Mucosa of gallbladder (tissue), 1 donor: ENCODE measurements at places on chromosomes 13 and 19.

- DNase-seq: peak; percentile 39
These were observed 91.4 kb upstream of the CACNA1A start for GRCh38 chr19:13597640-13598039.

DNA sequence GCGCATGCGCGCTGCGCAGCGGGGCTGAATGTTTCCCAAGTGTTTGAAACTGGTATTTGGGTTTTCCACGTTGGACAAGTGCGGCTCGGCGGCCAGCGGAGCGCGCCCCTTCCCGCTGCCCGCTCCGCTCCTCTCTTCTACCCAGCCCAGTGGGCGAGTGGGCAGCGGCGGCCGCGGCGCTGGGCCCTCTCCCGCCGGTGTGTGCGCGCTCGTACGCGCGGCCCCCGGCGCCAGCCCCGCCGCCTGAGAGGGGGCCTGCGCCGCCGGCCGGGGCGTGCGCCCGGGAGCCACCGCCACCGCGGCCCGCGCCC is at the start of gene ING1:
ING1 (plus strand) TSS at position 59 of the 311 bp plus-strand sequence. CDS start 450 bp downstream, outside the sequence.
- no peak for DNase-seq

DNA sequence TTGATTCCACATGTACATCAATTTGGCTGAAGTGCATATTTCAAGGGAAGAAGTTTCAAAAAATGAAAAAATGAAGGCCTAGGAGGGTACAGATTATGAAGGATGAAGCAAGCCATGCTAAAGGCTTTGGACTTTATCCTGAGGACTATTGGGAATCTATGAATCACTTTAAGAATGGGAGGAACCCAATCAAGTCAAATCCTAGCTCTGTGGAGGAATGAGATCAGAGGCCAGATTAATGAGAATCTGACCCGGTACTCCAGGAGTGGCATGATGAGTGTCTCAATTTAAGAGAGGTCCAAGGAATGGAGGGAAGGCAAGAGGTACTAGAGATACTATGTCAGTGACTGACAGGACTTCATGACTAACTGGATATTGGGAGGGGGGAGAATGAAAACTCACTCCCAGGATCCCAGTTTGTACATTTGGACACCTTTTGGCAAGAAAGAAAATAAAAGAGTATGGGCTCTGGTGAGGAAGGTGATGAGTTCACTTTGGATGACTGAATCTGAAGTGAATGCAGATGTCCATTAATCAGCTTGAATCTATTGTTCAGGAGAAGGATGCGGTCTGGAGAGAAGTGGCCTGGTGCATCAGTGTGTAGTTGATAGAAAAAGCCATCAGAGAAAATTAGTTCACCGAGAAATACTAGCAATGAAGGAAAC is 349.0 kb downstream of the EFNB2 start:
- DNase-seq: no peak

DNA sequence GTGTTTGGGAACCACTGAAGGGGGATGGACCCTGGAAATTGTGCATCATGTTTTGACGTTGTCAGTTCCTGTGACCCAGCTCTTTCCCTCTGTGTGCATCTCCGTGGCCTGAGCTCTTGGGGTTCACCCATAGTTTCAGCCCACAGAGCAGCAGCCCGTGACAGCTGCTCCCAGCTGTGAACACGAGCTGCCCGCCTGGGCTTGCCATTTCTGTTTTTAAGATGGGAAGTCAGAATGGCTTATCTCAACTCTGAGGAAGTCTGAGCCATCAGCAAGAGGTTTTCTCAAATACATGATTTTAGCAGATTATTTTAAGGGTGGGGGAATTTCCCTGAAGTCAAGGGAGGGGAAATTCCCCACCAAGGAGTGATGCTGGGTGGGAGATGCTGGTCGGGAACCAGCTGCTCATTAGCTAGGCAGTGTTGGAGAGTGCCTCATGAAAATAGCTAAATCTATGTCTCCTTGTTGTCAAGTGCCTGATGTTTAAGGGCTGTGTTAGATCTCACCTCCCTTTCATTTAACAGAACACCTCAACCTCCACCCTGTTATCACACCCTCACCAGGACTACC is 34.8 kb upstream of the C1QTNF9 start:
- peak; percentile 36 for DNase-seq

DNA sequence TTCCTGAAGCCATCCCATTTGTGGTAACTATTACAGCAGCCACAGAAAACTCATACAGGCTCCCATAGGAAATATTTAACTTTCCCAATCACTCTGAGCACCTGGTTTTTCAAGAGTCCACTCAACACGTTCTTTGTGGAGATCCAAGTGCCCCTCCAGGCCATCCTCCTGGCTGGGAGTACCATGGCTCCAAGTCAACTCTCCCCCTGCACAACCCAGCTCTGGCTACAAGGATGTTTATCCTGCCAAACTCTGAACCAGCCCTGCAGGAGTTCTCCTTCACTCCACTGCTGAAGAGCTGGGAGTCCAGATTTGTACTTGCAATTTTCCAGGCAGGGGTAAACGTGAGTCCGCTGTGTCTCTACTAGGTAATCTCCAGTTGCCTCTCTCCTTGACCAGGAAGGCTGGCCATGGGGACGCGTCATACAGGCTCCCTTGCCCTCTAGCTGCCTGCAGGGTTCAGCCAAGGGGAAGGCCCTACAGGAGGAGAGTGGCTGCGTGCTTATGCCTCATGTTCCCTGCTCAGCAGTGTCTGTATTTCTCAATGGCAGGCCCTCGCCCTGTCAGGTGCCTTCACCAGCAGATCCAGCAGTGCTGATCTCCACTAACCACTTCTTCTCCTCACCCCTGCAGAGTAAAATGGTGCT is 29.9 kb upstream of the ARGLU1 start:
- no peak for DNase-seq

DNA sequence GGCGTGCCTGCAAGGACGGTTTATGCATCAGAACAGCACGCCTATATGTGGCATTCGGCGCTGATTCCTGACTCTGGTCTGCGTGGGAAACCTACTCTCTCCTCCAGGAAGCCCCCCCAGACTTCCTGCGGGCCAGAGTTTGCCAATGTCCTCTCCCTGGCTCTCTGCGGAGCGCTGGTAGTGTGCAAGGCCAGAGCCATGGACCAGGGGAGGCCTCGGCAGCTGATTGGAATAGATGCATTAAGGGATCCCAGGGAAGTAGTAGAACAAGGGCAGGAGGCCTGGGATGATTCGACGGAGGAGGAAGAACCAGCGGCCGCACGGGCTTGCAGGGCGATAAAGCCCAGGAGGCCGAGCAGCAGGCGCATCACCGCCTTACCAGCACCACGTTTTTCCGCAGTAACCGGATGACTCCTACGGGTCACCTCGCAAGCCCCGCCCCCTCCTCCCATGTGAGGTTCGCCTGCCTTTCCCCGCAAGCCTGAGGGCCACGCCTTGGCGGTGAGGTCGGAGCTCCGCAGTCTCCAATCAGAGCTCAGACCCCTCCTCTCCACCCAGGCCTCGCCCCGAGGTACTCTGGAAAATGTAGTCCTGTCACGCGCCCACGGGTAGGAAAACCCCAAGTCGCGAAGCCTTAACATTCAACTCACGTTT is 5.0 kb downstream of the CLEC11A start:
- peak; percentile 65 for DNase-seq

- no peak for DNase-seq
These were observed 81.8 kb downstream of the PAN3 start for GRCh38 chr13:28220166-28220565.

DNA sequence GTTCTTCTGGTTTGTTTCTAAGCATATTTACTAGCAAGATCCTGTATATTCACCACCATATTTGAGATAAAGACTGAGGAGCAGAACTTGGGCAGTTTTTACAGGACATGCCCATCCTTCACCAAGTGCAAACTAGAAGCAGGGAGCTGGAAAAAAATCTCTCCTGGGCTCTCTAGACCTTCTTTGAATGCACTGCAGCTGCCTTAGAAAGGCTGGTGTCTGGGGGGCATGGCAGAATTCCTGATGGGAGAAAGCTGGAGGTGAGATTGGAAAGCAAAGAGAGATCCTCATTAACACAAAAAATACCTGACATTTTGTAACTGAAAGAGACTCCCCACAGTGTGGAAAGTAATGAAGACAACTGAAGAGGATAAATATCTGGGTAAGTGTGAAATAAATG is 1612.1 kb downstream of the OLFM4 start:
- DNase-seq: no peak

DNA sequence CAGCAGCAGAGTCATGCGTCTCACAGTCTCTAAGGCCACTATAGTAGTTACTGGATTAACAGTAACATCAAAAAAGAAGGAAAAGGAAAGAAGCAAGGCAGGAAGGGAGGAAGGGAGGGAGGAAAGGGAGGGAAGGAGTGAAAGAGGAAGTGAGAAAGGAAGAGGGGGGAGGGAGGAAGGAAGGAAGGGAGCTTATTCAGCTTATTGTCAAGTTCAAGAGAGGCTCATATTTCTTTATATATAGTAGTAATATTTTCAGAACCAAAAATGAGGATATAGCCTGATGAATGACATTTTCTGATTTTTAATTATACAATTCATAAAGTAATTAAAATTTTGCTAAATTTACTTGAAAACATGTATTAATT is 17.7 kb upstream of the RUBCNL start:
- no peak for DNase-seq

DNA sequence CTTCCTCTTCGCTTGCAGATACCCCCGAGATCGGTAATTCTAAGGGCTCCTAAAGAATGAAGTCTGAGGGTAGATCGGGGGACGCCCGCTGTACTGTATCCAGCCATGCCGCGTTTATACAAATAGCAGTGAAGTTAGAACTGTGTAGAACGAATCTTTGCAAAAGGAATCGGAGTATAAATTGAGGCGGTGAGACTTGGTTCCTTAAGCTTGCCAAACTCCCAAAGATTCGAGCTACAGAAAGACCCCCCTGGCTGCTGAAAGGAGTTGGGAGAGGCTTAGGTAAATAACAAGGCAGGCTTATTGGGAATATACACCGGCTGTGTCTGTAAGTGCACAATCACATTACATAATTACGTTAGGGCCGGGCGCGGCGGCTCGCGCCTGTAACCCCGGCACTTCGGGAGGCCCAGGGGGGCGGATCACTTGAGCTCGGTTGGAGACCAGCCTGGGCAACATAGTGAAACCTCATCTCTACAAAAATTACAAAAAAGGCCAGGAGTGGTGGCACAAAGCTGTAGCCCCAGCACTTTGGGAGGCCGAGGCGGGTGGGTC is 12.2 kb downstream of the TMEM160 start:
- no peak for DNase-seq

GRCh38 chr19:4547303-4548237 is 7.7 kb upstream of the LRG1 start:
- peak; percentile 46 for DNase-seq

DNA sequence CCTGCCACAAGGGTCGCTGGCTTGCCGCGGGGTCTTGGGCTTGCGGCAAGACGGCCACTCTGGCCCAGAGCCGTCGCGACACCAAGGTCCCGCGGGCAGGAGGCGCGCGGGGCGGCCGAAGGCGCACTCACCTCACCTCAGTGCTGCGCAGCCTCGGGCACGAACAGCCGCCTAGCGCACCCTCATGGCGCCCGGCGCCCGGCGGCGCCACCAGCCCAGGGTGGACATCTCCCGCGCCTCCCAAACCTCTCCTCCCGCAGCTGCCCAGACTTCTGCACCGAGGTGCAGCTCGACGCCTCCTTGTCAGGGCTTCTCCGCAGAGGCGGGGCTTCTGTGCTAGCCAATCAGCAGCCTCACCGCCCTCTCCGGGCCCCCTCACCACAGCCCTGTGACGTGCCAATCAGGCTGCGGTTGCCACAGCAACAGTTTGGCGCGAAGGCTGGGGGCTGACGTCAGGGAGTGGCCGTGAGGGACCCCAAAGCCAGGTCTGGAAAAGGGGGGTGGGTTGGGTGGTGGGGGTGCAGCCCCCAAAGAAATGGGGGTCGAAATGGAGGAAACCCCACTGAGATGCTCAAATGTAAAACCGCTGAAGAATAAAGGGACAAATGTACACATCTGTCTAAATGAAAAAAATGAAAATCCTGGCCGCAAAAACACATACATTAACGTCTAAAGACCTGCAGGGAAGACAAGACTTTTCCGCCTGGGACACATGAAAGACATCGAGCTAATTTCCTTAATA is at the start of the genes PEG3 and ZIM2:
PEG3 (minus strand) TSS at position 276 of the 742 bp plus-strand sequence. CDS start 16,071 bp downstream, outside the sequence.
ZIM2 (minus strand) TSS at position 276 of the 742 bp plus-strand sequence. CDS start 16,449 bp downstream, outside the sequence.
- DNase-seq: peak; percentile 28

- DNase-seq: peak; percentile 50
These were observed 17.6 kb downstream of the ACOD1 start for GRCh38 chr13:76965759-76966421.

DNA sequence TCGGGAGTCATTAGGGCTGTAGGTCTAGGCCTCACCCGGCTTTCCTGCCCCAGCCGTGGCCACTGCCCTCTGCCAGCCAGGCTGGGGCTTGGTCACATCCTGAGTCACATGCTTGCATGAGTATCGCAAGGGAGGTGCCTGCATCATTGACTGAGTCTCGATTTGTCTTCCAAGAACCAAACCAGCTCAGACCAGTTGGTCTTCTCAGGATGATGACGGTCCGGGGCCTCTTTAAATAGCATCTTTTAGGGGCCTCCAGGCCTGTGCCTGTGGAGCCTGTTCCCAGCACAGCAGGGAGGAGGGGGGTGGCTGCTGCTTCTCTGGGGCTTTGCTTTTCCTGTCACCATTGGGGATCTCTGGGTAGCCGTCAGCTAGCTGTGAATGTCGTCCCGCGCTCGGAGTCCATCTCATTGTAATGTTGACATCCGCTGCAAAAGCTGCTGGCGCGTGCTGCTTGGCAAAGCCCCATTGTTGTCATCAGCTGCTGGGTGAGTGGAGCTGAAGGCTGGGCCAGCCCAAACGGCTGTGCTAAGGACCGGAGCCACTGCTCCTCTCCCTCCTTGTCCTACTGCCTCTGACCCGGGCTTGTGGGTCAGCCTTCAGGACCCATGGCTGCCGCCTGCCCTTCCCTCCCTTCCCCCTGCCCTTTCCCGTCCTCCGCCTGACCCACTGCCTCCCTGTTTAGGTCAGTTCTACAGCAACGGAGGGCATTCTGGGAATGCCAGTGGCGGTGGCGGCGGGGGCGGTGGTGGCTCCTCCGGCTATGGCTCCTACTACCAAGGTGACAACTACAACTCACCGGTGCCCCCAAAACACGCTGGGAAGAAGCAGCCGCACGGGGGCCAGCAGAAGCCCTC is 14.3 kb upstream of the QTRT1 start:
- DNase-seq: no peak

- no peak for DNase-seq
These were observed 32.7 kb downstream of the FBN3 start for GRCh38 chr19:8116437-8117293.

DNA sequence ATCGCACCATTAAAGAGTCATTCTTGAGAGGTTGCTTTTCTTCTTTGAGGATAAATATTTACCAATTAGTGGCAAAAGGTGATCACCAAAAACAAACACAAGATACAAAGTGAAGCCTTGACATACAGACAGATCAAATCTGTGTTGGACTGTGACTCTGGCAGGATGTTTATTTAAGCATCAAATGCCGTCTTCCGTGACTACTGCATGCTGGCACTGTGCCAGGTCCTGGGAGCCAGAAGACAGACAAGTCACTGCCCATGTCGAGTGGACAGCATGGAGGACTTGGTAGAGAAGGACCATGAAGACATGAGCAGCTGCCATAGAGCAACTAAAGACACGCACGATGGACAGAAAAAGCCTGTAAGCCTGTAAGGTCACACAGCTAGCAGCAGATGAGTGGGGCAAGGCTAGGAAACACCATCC is 92.8 kb upstream of the FARP1 start:
- DNase-seq: no peak

DNA sequence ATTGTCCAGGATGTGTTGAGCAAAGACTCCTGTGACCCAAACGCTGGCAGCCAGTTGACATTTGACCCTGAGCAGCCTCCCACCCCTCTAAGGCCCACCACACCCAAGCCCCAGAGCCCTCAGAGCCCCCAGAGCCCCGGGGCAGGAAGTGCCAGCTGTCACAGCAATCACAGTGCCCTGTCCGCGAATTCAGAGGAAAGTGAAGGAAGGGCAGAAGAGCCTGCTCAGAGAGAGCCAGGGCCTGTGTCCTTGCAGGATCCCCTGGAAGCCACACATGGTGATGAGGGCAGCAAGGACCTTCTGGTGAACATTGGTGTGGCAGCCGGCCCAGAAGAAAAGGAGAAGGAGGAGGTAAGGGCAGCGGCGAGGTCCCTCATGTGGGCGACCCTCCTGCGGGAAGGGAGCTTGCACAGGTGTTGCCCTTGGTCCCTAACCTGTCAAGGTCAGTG is 63.7 kb downstream of the SPATA13 start:
- no peak for DNase-seq
